ENCODE measurements at places on chromosomes 7 and 10. TPM values are rescaled to one million over a fixed set of nuclear protein-coding genes. Genes with fewer than 3 reads are reported as not detected.

The FRAT2 gene
- total RNA-seq, result 2.7 TPM

The CPN1 gene
- total RNA-seq, result not detected

The ANKRD1 gene
- total RNA-seq, result 56.1 TPM

The GPR15LG gene
- total RNA-seq, result not detected

The DLX6 gene
- not detected for total RNA-seq

The PIP gene
- total RNA-seq, result not detected

The CACUL1 gene
- 33.9 TPM for total RNA-seq

The PVRIG gene
- not detected for total RNA-seq

The ADARB2 gene
- total RNA-seq, result not detected

Data from smooth muscle cell of the umbilical artery (primary cell).